ENCODE measurements at places on chromosomes 3 and 15.
A peak's percentile ranks its signal among the peaks of the same experiment; 100 is the strongest.

- no peak for DNase-seq
Measured at GRCh38 chr3:60185161-60185560, 1066.1 kb downstream of the FHIT start.

GRCh38 chr3:37742574-37743212, 119.0 kb upstream of the CTDSPL start:
- no peak for DNase-seq

GRCh38 chr3:177523872-177524438, 326.7 kb upstream of the TBL1XR1 start:
- no peak for DNase-seq

DNA sequence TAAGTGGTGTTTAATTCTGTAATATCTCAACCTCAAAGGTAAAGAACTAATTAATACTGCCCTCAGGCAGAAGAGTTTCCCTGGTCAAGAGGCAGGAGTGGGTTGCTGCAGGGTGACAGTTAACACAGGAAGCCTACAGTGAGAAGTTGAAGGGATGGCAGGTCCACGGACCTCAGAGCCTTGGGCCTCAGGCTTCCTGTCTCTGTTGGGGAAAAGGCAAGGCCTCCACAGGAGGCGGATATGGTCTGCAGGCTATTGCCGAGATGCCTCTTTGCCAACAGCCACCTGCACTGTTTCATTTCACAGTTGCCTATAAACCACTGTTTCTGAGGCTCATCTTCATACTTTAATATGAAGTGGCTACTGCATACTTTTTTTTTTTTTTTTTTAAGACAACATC, 33.3 kb upstream of the RPN1 start:
- DNase-seq = no peak

DNA sequence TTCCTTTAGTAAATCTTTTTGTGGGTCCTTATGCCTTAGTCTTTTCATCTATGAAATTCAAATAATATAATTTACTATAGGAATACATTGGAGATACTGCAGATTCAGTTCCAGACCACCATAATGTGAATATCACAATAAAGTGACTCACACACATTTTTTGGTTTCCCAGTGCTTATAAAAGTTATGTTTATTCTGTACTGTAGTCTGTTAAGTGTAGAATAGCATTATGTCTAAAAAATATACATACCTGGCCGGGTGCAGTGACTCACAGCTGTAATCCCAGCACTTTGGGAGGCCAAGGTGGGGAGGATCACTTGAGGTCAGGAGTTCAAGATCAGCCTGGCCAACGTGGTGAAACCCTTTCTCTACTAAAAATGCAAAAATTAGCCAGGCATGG, 53.9 kb upstream of the PAQR5 start:
- DNase-seq = no peak

DNA sequence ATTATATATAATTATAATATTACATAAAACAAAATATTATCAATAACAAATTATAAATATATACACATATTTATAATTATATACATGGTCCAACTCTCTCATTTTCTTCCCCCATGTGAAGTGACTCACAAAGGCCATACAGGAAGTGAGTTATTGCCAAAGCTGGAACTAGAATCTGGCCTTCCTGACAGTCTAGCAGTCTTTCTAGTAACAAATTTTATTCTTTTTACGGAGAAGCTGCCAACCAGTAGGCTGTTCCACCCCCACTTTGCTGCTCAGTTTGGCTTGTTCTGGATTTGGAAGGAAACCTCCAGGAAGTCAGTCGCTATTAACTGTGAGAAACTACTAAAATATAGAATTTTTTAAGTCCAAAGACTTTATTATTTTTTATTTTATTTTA, 79.6 kb downstream of the DHX36 start:
- DNase-seq = peak; percentile 80
